Endothelial cell (in vitro differentiated cells): ENCODE measurements at places on chromosomes 7 and 10.

DNA sequence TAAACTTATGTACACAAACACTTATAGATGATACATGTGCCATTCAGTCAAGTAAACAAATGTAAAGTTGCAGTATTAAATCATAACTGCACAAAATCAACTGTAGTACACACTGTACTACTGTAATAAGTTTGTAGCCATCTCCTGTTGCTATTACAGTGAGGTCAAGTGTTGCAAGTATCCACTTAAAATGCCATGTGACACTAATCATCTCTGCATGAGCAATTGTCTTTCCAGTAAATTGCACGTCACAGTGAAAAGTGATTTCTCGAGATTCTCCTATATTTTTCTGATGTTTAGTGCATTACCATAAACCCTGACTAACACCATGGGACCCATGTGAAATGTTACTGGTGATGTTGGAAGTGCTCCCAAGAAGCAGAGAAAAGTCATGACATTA, 293.3 kb upstream of the SP4 start:
- H3K27me3 ChIP-seq = no peaks in the 10 kb centered on the region
- no peak overlapping the region for H3K27ac ChIP-seq
- H3K4me1 ChIP-seq = no peaks in the 10 kb centered on the region
- DNase-seq = no peak

DNA sequence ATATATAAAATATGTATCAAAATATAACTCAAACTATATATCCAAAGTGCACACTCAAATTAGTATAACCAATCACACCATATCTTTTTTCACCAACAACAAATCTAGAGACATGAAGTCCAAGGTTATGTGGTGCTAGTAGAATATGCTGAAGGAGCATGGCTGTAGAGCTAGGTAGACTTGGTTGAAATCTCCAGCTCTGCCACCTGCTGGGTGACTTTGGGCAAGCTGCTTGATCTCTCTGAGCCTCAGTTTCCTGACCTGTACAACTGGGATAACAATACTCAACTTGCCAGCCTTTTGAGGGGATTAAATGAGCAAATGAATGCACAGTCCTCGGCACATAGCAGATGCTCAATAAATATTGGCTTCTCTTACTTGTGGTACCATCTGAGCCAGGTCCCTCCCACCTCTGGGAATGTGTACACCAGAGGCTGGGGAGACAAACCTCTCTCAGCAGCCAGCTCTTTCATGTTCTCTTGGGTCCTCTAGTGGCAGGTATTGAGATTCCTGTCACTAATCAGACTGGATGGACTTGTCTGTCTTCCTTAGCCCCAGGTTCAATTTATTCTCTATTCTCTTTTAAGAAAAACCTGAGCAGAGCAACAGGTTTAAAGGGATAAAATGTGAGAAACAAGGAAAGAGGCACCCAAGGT, 94.3 kb upstream of the PDE1C start:
- no peak overlapping the region for H3K4me3 ChIP-seq
- H3K27me3 ChIP-seq = no peaks in the 10 kb centered on the region
- no peak for DNase-seq
- H3K27ac ChIP-seq = no peak overlapping the region
- no peaks in the 10 kb centered on the region for H3K36me3 ChIP-seq
- H3K4me1 ChIP-seq = peaks cover 4% of the 10 kb centered on the region

DNA sequence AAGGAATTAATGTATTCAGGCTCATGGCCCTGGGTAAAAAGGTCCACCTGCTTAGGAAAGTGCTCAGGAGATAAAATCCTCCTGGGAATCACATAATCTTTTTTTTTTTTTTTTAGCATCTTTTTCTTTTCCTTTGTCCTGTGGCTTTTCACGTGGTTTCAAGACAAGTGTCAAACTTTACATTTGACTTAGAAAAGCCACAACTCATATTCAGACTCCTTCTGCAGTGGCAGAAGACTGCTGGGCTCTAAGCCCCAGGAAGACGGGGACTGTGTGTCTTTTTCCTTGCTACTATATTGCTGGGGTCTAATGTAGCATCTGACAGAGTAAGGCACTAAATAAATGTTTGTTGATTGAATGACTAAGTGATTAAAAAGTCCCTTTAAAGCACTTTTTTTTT, 127.5 kb upstream of the ANKRD1 start:
- DNase-seq = no peak
- no peak overlapping the region for H3K4me3 ChIP-seq
- peaks cover 1% of the 10 kb centered on the region for H3K27me3 ChIP-seq
- H3K36me3 ChIP-seq = no peaks in the 10 kb centered on the region
- H3K4me1 ChIP-seq = peaks cover 9% of the 10 kb centered on the region

GRCh38 chr7:88331322-88331721, 24.6 kb upstream of the STEAP4 start:
- H3K4me1 ChIP-seq = no peaks in the 10 kb centered on the region
- H3K27me3 ChIP-seq = no peaks in the 10 kb centered on the region
- H3K4me3 ChIP-seq = no peak overlapping the region
- no peak for DNase-seq
- H3K27ac ChIP-seq = no peak overlapping the region

GRCh38 chr7:35021445-35021844, 15.8 kb downstream of the DPY19L1 start:
- no peak overlapping the region for H3K27ac ChIP-seq
- H3K27me3 ChIP-seq = no peaks in the 10 kb centered on the region
- peaks cover 6% of the 10 kb centered on the region for H3K4me1 ChIP-seq
- no peaks in the 10 kb centered on the region for H3K36me3 ChIP-seq
- H3K4me3 ChIP-seq = no peak overlapping the region

DNA sequence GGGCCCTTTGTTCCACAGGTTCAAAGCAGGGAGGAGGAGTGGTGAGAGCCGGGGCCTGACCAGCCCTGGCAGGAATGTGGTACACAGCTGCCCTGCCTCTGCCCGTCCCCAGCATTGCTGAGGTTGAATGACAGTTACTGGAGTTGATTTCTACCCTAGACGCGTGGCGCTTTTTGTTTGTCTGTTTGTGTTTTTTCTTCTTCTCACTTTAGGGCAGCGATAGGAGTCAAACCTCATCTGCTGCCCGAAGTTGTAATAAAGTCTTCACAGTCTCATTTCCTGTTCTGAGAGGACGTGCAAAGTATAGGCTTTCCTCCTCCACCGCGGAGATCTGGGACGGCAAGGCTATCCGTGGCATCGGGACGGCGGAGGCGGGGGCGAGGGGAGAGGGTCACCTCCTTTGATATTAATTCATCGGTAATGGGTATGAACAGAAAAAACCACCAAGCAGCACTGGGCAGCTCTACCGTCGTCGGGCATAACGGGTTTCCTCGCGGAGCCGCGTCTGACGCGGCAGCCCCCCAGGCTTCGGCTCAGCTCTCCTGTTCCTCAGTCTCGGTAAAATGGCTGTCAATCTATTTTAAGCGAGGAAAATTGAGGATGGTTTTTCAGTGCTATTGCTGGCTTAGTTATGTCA, 160.8 kb downstream of the LRMDA start:
- H3K4me3 ChIP-seq = no peak overlapping the region
- H3K4me1 ChIP-seq = peaks cover 13% of the 10 kb centered on the region
- no peak for DNase-seq
- H3K36me3 ChIP-seq = no peaks in the 10 kb centered on the region

DNA sequence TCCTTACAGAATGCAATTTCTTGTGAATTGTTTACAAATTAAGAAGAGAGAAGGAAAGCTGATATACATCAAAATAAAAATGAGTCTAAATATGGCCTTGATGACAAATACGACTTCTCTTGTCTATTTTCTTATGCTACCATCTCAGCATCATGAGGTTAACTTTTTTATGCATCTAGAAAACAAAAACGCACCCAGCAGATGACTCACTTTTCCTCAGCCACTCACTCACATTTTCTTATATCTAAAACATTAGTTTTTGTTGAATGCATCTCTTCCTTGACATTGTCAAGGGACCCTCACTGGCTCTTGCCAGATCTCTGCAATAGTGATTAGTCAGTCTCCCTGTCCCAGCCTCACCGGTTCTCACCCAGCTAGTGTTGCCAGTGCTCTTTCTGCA, 256.4 kb upstream of the SLC26A5 start:
- H3K4me1 ChIP-seq = no peaks in the 10 kb centered on the region
- no peak for DNase-seq
- no peak overlapping the region for H3K4me3 ChIP-seq
- no peaks in the 10 kb centered on the region for H3K27me3 ChIP-seq

DNA sequence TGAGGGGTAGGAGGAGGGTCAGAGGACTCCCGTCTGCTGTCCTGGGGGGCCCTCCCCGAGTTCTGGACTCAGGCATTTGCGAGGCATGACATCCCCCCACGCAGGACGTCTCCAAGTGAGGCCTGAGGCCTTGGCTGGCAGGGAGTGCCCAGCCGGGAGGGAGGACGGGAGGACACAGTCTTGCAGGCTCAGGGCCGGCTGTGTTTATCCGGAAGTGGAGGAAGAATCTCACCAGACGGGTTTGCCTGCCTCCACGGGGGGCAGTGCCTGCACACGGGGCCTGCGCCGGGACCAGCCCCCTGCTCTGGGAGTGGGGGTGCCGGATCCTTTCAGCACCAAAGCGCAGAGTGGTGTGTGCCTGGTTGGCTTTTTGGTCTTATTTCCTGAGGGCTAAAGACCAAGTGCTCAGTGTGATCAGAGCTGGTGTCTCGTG, 10.9 kb downstream of the PWWP2B start:
- peak; percentile 51 for DNase-seq
- peaks cover 12% of the 10 kb centered on the region for H3K4me1 ChIP-seq
- peaks cover 18% of the 10 kb centered on the region for H3K27me3 ChIP-seq
- H3K27ac ChIP-seq = no peak overlapping the region
- H3K36me3 ChIP-seq = peaks cover 4% of the 10 kb centered on the region

DNA sequence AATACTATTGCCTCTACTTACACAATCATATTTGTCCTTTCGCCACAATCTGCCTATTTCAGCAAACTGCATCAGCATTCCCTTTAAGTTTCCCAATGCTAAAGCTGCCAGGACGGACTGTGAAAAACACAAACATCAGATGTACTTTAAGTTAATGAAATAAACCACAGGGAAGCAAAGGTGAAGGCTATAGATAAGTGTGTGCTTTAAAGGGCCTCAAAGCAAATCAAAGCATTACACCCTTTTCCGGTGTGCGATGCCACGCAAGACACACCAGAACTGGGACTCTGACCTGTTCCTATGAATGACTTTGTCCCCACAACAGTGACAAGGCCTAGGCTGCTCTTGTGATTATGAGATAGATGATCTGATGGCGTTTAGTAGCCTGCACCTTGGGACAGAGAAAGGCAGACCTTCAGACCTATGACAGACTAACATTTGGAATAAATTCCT, 23.4 kb downstream of the SLC26A3 start:
- no peak overlapping the region for H3K4me3 ChIP-seq
- no peaks in the 10 kb centered on the region for H3K27me3 ChIP-seq
- no peaks in the 10 kb centered on the region for H3K36me3 ChIP-seq
- no peaks in the 10 kb centered on the region for H3K4me1 ChIP-seq
- no peak overlapping the region for H3K27ac ChIP-seq
- no peak for DNase-seq

GRCh38 chr10:70843776-70844489, 28.2 kb downstream of the SGPL1 start:
- H3K4me3 ChIP-seq = peak overlapping the region; percentile 32
- H3K4me1 ChIP-seq = no peaks in the 10 kb centered on the region
- no peaks in the 10 kb centered on the region for H3K27me3 ChIP-seq
- DNase-seq = no peak
- no peak overlapping the region for H3K27ac ChIP-seq

GRCh38 chr10:80530251-80530650, 7.5 kb upstream of the SH2D4B start:
- H3K27me3 ChIP-seq = peaks cover 8% of the 10 kb centered on the region
- no peak overlapping the region for H3K4me3 ChIP-seq
- no peak for DNase-seq
- H3K4me1 ChIP-seq = peaks cover 33% of the 10 kb centered on the region
- no peak overlapping the region for H3K27ac ChIP-seq

DNA sequence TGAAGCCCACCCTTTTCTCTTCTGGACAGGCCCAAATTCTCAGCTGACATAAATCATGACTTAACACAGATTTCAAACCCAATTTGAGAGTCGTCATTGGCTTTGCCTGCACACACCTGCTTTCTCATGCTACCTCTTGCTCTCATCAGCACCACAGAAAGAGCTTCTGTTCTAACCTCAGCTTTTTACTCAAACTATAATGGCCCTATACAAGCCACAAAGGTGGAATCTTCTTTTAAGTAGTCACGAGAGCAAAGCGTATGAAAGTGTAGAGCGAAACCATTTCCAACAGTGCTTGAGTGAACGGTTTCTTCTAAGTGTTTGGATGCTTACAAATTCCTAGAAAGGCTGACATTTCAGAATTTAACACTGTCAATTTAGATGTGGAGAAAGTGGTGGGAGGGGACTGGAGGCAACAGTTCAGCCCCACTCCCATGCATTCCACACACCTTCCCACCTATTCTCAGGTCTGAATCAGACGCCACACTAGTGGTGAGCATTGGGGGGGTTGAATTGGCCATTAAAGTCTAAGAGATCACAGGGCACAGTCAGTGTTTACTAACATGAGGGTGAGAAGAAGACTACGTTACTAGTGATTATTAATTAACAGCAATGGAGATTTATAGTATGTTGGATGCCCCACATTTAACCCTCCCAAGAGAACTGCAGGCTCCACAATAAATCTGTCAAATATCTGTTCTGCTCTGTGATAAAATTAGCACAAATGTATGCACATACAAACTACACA, 114.0 kb downstream of the PRKCQ start:
- H3K36me3 ChIP-seq = peaks cover 40% of the 10 kb centered on the region
- H3K4me1 ChIP-seq = peaks cover 3% of the 10 kb centered on the region
- H3K27me3 ChIP-seq = peaks cover under 1% of the 10 kb centered on the region
- no peak overlapping the region for H3K4me3 ChIP-seq

DNA sequence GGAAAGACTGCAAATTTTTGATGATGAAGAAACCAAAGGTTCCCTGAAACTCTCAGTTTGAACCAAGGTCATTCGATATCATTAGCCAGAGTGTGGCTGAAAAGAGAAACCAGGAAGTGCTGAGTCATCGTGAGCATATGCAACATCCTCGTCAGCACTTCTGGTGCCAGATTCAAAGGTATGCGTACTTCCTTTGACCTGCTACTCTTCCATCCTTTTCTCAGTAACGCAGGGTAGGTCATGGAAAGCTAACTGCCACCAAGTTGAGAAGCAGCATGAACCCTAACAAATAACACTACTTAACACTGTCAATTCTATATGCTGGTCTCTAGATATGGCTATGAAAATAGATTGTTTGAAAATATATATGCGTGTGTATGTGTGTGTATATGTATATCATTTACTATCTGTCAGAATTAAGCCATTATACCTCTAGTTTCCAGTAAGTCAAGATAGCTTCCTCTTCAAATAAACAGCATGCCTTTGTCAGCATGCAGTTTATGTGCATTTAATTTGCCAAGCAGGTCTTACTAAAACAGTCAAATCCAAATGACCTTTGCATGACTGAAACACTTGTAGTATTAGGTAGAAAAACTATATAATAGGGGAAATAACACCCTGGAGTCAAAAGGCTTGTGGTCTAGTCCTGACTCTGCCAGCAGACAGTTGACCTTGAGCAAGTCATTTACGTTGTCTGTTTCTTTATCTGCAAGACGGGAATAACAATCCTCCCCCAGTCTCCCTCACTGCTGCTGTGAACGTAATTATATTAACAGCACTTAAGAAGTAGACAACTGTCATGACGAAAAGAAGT, 26.4 kb downstream of the CDK6 start:
- H3K4me3 ChIP-seq = no peak overlapping the region
- no peaks in the 10 kb centered on the region for H3K27me3 ChIP-seq

- no peaks in the 10 kb centered on the region for H3K4me1 ChIP-seq
- H3K27ac ChIP-seq = no peak overlapping the region
- peaks cover 4% of the 10 kb centered on the region for H3K36me3 ChIP-seq
- no peak overlapping the region for H3K4me3 ChIP-seq
- no peak for DNase-seq
These were observed 18.4 kb downstream of the RBM48 start for GRCh38 chr7:92546856-92547497.
